B cell (primary cell): ENCODE measurements at places on chromosomes 4 and X. TPM values are rescaled to one million over a fixed set of nuclear protein-coding genes. Genes with fewer than 3 reads are reported as not detected.

The MTTP gene
- total RNA-seq: 0.44 TPM in 1 of 2 replicates, not detected in the other

The NHS gene
- total RNA-seq: not detected in 2 replicates

The PPP1R2C gene
- not detected in 2 replicates for total RNA-seq

The GC gene
- total RNA-seq: not detected in 2 replicates

The PDGFRA gene
- not detected in 2 replicates for total RNA-seq

DNA sequence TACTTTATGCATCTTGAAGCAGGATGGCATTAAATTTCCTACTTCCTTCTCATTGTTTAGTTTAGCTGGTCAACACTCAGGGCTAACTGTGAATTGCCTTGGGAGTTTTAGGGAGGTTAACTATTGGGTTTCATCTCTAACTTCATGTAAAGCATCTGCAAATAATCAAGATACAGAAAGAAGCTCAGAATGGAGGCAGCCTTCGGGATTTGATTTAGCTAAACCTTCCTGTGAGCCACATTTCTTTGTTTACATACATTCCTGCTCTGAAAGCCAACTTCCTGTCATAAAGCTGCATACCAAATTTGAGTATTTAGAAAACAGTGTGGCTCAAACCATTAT, 131.7 kb upstream of the PCDH18 start:
- no peak for DNase-seq
- no peaks in the 10 kb centered on the region for H3K36me3 ChIP-seq
- H3K4me3 ChIP-seq: no peak overlapping the region
- no peaks in the 10 kb centered on the region for H3K4me1 ChIP-seq
- H3K27ac ChIP-seq: no peak overlapping the region
- H3K27me3 ChIP-seq: no peaks in the 10 kb centered on the region

GRCh38 chr4:7130621-7131211, 61.6 kb upstream of the SORCS2 start:
- no peaks in the 10 kb centered on the region for H3K27me3 ChIP-seq
- no peak overlapping the region for H3K27ac ChIP-seq
- H3K4me1 ChIP-seq: no peaks in the 10 kb centered on the region
- DNase-seq: no peak

GRCh38 chr4:153528705-153529485, 62.7 kb downstream of the TMEM131L start:
- DNase-seq: no peak
- peaks cover 89% of the 10 kb centered on the region for H3K4me1 ChIP-seq
- no peak overlapping the region for H3K4me3 ChIP-seq
- peak overlapping the region; percentile 65 for H3K27ac ChIP-seq
- peaks cover 15% of the 10 kb centered on the region for H3K36me3 ChIP-seq

DNA sequence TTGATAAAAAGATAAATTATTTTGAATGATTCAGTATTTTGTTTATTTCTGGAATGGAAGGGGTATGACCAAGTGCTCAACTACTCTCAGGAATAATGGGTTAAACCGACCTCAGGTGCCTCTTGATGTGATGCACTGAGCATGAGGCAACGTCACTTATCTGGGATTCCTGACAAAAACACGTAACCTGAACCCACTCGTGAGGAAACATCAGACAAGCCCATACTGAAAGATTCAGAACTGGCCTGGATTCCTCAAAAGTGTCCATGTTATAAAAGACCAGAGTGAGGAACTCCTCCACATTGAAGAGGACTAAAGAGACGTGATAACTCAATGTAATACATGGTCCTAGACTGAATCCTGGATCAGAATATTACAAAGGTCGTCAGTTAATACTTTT, 144.0 kb downstream of the FNIP2 start:
- H3K4me3 ChIP-seq: no peak overlapping the region
- no peaks in the 10 kb centered on the region for H3K4me1 ChIP-seq
- DNase-seq: no peak
- H3K27me3 ChIP-seq: no peaks in the 10 kb centered on the region

- no peak overlapping the region for H3K27ac ChIP-seq
- H3K4me3 ChIP-seq: no peak overlapping the region
- H3K36me3 ChIP-seq: no peaks in the 10 kb centered on the region
- DNase-seq: no peak
- H3K4me1 ChIP-seq: peaks cover 23% of the 10 kb centered on the region
These were observed 8.3 kb downstream of the GPR82 start for GRCh38 chrX:41732260-41732659.

GRCh38 chr4:174531486-174531885, 9.2 kb upstream of the HPGD start:
- H3K36me3 ChIP-seq: no peaks in the 10 kb centered on the region
- no peaks in the 10 kb centered on the region for H3K4me1 ChIP-seq
- H3K4me3 ChIP-seq: no peak overlapping the region
- no peak overlapping the region for H3K27ac ChIP-seq
- DNase-seq: no peak
